EL (cell line): ENCODE measurements at places on chromosomes 1 and 21.

DNA sequence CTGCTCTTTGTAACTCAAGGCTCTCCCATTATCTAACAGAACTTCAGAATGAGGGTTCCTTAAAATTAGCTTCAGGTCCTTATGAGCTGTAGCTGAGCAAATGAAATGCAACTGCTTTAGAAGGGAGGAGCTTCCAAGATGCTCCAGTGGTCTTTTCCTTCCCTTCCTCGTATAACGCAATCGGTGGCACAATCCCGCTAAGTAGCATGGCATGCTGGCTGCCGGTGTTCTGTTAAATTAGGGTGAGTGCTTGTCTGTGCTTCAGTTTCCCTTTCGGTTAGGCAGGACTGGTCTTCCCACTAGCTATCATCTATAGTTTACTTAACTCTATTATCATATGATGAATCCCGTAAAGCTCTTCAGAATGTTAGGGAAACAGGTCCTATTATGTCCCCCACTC is 917 bp downstream of the KIAA0040 start:
- DNase-seq, result peak; percentile 4

- DNase-seq, result peak; percentile 54
Measured at GRCh38 chr1:166489670-166490436, 323.1 kb upstream of the FAM78B start.

DNA sequence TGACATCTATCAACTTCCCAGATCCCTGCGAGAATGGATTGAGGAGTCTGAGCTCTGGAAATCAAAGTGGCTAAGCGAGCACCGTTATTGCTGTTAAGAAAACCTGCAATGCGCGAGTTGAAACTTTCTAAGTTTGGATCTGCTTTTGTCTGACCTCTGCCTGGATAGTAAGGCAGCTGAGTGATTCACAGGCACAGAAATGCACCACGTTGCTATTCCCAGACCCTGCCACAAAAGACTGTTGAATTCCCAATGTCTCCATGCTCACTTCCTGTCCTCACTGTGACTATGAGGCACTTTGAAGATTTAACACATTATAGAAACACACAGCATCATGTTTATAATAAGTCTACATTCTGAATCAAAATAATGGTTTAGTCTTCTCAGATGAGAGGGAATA is 27.1 kb upstream of the CNIH3 start:
- peak; percentile 42 for DNase-seq

GRCh38 chr1:5634893-5635292 is 357.3 kb downstream of the NPHP4 start:
- DNase-seq, result no peak

GRCh38 chr1:118204648-118205047 is 19.6 kb upstream of the SPAG17 start:
- no peak for DNase-seq

- DNase-seq, result no peak
Measured at GRCh38 chr1:167158813-167159275, 61.8 kb upstream of the POU2F1 start.

DNA sequence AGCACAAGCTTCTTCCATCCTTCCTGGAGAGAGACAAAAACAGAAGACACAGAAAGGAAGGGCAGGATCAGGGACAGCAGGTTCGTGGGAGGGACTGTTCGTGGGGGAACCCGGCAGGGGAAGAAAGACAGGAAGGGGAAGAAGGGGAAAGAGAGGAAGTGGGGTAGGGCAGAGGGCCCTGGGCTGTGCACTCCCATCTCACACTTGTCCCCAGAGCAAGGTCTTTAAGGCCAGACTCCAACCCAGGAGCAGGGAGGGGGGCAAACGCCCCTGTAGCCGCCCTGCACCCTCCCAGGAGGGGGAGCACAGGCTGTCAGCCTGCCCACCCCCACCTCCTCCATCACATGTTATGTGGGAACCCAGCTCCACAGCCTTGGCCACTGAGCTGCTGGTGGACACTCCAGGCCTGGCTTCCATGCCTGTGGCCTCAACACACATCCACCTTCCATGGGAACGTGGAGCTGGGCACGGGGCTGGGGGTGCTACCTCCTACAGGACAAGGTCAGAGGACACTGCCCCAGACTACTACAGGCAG is 9.3 kb downstream of the SLC19A1 start:
- DNase-seq, result no peak

- no peak for DNase-seq
Measured at GRCh38 chr1:158646465-158646864, 40.0 kb downstream of the SPTA1 start.

- DNase-seq, result no peak
Measured at GRCh38 chr1:113849072-113849471, 22.4 kb downstream of the PTPN22 start.

DNA sequence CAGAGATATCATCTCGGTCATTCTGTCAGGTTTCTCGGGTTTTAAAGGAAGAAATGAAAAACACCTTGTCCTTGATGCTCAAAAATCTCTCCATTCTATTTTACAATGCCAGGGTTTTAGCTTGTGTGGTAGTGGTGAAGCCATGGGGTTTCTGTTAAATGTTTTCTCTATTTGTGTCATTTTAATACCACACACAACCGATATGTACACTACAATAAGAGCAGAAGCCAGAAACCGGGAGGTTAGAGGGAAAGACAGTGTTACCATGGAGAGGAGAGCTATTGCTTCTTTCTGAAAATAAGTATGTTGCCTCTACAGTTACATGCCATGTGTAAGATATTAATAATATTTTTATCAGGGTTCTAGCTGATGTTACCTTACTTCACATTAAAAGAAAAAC is 2.8 kb downstream of the SLC35D1 start:
- no peak for DNase-seq

GRCh38 chr1:234862360-234862943 is 252.5 kb upstream of the IRF2BP2 start:
- no peak for DNase-seq

GRCh38 chr1:117895482-117896114 is 33.8 kb downstream of the GDAP2 start:
- DNase-seq, result peak; percentile 83

DNA sequence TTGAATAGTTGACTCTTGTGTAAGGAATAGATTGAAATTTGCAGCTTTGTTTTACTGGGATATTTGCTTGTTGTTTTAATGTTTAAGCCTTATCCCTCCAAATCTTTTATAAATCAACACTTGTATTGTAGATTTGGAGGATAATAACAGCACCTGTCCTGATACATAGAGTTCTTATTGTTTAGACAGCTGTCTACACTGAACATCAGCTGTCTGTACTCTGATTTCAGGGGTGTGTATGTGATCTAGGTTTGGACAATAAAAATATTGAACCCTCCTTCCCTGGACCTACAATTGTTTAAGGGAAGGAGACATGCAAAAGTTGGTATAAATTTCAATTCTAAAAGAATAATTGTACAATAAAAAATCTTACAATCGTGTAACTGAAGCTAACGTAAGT is 48.3 kb upstream of the DPH5 start:
- DNase-seq, result no peak

- DNase-seq, result no peak
Measured at GRCh38 chr21:44503901-44504399, 36.0 kb downstream of the KRTAP10-1 start.

DNA sequence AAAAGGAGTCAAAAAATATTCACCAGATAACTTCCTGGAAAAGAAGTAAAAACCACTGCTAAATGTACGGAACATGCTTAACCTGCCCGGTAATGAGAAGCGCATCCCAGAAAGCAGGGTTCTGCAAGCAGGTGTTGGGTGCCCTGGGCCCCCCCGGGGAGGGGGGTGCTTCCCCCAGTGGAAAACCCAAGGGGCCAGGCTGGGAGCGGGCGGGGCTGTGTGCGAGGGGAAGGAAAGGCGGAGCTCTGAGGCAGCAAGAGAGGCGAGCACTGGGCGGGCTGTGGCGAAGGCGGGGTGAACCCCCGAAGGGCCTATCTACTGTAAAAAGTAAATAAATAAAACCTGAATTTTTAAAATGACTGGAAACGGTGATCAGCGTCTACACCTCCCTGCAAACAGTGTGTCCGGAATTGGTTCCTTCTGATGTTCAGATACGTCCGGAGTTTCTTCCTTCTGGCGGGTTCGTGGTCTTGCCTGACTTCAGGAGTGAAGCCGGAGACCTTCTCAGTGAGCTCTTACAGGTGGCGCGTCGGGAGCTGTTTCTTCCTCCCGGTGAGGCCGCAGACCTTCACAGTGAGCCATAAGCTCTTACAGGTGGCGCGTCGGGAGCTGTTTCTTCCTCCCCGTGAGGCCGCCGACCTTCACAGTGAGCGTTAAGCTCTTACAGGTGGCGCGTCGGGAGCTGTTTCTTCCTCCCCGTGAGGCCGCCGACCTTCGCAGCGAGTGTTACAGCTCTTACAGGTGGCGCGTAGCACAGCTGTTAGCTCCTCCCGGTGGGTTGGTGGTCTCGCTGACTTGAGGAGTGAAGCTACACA is 13.4 kb downstream of the FTCD start:
- DNase-seq, result no peak

- DNase-seq, result peak; percentile 73
Measured at GRCh38 chr1:235632506-235633401, 16.8 kb downstream of the GNG4 start.

- peak; percentile 36 for DNase-seq
Measured at GRCh38 chr1:198102454-198102827, 54.4 kb upstream of the NEK7 start.

- no peak for DNase-seq
Measured at GRCh38 chr1:6570987-6571386, 8.8 kb upstream of the ZBTB48 start.

DNA sequence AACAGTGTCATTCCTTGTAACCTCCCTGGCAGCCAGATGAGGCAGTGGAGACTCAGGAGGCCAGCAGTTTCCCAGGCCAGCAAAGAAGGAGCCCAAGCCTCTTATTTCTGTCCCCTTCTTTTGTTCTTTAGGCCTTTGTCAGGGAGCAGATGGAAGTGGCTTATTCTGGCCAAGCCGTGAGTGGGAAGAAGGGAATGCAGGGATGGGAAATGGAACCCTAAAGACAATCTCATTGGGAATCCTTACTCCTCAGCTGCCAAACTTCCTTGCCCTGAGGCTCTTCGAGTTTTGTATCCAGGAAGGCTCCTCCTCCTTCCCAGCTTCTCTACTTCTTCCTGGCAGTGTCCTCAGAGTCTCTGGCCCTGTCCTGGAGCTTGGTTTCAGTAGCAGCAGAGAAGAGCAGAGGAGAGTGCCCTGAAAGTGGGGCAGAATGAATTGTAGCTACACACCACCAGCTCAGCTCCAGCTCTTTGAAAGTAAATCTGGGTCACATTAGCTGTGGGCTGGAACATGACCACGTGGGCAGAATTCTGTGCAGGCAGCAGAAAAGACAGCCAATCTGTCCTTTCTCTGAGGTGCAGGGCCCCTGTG is 63.9 kb downstream of the NDUFS5 start:
- DNase-seq, result peak; percentile 69

DNA sequence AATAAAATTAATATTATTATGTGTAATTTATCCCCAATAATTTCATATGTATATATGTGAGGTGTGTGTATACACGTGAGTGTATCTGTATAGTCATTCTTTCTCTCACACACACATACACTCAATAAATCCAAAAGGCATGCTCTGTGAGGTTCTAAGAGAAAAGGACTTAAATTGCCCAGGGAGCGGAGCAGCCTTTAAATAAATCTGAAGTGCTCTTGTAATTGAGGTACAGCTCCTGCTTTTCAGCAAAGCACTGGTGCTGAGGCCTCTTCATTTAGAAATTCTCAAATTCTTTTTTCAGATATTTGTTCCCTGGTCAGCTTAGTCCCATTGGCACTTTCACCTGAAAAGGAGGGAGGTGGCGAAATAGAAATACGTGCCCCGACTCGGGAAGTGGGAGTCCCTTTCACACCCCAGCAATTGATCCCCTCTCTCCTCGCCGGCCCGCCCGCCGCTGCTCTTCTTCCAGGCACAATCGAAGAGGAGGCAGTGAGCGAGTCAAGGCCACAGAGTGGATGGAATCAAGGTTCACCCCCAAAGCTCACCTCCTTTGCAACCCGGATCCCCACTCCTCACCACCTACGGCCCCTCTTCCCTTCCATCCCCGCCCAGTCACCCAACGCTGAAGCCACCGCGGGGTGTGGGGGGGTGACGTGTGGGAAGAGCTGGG is 944 bp downstream of the PLPPR5 start:
- DNase-seq, result no peak

GRCh38 chr1:36874271-36875060 is 159.8 kb downstream of the GRIK3 start:
- no peak for DNase-seq

DNA sequence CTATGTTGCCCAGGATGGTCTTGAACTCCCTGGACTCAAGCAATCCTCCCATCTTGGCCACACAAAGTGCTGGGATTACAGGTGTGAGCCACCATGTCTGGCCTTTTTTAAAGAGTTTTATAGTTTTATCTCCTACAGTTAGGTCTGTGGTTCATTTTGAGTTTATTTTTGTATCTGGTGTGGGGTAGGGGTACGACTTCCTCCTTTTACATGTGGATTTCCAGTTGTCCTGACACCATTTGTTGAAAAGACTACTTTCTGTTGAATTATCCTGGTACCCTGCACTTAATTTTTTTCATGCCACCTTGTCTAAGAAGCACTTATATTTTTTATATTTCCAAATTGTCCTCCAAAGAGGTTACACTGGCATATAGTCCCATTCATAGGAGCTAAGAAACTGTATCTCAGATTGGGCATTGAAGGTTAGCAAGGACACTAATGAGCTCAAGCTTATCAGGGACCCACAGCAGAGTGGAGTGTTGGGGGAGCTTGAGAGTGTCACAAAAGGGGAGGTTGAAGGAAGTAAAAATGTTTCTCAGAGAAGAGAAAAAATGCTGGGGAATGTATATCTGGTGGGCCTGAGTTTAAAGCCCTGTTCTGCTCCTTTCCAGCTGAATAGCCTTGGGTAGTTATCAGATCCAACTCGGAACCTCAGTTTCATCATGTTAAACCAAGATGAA is 23.4 kb upstream of the MEF2D start:
- DNase-seq, result no peak

DNA sequence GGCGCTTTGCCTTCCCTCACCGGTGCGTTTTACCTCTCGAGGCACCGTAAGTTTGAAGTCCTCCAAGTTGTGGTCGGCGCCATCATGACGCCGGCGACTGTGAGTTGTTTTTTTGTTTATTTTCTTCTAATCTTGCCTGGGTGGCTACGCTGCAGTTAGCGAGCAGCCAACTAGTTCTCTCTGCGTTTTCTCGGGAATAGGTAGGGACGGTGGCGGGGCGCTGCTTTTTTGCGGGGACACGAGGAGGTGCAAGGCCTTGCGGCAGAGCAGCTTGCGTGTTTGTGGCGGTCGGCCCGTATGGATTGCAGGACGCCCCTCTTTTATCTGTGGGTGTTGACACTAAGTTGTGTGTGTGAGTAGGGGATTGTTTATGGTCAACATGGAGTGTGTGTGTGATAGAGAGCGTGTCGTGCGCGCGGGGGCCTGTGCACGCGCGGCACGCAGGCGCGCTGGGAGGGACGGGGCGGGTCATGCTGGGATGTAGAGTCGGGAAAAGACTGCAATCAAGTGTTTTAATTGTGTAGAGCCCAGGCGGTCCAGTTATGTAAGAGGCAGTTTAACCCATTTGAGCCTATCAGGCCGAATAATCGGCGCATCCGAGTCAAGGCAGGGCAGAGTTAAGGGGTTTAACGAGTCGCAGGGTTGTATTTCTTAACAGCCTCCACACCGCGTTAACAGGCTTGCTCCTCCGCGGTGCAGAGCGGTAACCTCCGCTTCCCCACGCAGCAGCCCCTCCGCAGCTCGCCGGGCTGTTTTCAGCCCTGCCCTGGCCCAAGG is 1.2 kb upstream of the NEGR1 start:
- peak; percentile 78 for DNase-seq

GRCh38 chr1:209309198-209309597 is 274.3 kb upstream of the CAMK1G start:
- no peak for DNase-seq

GRCh38 chr1:29691499-29691898 is 455.2 kb downstream of the PTPRU start:
- no peak for DNase-seq
